HT-29 (cell line): ENCODE measurements at places on chromosomes 12 and 14.

DNA sequence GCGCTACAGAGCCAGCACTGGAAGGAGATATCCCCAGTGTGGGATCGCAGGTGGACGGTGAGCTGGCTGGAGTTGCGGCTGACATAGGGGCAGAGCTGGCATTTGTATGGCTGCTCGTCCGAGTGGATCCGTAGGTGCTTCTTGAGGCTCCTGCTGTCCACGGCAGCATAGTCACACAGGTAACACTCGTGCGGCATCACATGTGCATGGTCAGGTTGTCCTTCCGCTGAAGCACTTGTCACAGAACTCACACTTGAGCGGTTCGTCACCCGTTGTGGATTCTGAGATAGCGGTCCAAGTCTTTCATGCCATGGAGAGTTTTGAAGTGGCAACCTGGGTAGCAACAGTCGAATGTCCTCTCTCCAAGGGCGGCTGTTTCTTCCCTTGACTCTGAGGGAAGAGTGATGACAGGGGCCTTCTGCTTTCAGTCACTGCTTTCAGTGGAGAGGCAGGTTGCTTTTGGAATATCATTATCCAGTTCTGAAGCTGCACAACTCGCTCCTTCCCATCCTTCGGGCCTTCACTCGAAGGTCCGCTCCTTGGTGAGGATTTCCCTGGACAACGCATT lies 37.0 kb upstream of the SAV1 start:
- DNase-seq: no peak

DNA sequence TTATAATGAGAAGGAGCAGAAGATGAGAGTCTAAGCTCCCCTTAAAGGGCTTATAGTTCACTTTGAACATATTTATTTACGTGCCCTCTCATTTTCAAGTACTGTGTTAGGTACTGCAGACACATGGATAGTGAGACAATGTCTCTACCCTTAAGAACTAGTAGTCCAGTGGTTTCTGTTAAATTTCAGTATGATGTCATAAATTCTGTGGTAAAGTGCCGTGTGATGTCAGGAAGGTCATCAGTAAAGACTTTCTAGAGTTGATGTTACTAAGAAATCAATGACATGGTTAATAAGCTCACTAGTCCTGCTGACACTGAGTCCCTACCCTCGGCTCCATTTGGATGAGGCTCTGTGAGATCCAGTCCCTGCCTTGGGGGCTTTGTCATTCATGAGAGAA lies 475.6 kb downstream of the ZFP36L1 start:
- DNase-seq: no peak

GRCh38 chr12:43147878-43148277 lies 404.1 kb downstream of the ADAMTS20 start:
- DNase-seq: no peak

DNA sequence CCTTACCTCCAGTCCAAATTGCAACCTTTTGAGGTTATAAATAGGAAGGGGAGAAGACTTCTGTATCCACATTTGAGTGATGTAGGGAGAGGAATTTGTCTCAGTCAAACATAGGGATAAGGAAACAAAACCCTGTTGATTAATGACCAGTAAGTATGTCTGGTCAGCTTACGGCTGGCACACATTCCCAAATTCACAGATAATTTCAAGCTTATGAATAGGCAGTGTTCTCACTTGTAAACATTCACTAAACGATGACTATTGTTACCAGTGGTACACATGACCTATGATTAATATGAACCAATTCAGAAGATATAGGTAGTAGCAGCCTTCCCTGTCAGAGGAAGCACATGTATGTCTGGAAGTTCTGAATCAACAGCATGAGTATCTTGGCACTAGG lies 33.0 kb upstream of the SLC5A8 start:
- DNase-seq: no peak

DNA sequence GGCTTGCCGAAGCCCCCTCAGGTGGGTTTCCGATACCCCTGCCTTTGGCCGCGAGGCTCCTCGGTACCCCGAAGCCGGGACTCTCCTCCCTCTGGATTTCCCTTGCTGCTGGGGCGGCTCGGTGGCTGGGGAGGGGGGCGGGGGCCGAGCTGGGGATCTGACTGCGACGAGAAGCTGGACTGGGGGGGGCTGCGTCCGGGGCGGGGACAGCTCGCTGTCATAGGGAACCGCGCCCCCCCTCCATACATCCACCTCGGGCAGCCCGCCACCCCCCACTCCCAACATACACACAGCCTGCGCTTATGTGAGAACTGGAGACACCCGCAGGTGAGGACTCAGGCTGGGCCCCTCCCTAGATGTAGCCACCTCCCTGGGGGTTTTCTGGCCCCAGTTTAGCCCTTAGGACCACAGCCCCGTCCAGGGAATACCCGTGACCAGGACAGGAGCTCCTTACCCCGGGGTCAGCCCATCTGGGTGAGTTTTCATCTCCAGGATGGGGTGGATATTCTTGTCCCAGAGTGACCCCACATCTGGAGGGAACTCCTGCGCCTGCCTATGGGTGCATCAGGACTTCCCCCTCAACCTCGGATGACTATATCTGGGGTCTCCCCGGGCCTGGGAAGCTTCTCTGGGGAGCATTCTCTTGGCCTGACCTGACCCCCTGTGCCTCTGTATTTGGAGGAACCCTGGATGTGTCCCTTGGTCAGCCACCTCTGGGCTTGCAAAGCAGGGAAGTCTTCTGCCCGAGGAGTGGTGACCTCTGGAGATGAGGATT lies 687 bp downstream of the ASIC1 start:
- DNase-seq: no peak

DNA sequence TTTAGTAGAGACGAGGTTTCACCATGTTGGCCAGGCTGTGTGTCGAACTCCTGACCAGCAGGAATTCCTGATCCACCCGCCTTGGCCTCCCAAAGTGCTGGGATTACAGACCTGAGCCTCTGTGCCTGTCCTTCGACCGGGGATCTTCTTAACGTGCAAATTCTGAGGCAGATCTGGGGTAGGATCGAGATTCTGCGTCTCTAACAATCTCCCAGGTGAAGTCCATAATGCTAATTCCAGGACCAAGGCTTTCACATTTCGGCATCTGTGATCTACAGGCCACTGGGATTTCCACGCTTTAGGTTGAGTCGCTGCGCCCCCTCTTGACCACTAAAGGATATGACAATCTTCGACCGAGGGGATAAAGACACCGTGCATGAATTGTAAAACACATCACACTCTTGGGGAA lies 24.8 kb downstream of the FOS start:
- DNase-seq: peak; percentile 76

DNA sequence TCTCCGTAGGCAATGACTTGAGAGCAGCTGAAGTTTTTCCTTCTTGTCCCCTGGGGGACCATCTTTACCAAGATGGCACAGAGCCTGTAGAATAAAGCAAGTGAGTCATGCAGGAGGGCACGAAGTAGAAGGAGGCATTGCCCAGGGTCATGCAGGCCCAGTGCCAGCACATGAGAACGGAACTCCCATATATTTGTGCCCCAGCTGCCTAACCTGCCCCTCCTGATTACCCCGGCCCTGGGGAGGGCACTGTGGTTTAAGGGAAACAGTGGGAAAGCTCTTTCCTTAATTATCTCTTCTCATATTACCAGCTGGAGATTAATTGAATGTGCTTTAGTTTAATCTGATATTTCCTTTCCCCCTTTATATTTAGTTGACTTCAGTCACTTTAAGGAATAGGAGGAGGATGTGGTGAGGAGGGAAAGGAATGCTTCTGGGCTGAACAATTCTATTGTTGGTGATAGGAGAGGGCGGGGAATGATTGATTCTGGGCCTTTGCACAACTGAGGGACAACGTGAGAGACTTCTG lies 51.9 kb downstream of the RASSF8 start:
- DNase-seq: no peak

- peak; percentile 36 for DNase-seq
Observed at GRCh38 chr14:64549791-64550620, at the start of gene PPP1R36. TSS of gene PPP1R36 (plus strand) at chr14:64549961. CDS start at chr14:64549998, 37 bp downstream.

DNA sequence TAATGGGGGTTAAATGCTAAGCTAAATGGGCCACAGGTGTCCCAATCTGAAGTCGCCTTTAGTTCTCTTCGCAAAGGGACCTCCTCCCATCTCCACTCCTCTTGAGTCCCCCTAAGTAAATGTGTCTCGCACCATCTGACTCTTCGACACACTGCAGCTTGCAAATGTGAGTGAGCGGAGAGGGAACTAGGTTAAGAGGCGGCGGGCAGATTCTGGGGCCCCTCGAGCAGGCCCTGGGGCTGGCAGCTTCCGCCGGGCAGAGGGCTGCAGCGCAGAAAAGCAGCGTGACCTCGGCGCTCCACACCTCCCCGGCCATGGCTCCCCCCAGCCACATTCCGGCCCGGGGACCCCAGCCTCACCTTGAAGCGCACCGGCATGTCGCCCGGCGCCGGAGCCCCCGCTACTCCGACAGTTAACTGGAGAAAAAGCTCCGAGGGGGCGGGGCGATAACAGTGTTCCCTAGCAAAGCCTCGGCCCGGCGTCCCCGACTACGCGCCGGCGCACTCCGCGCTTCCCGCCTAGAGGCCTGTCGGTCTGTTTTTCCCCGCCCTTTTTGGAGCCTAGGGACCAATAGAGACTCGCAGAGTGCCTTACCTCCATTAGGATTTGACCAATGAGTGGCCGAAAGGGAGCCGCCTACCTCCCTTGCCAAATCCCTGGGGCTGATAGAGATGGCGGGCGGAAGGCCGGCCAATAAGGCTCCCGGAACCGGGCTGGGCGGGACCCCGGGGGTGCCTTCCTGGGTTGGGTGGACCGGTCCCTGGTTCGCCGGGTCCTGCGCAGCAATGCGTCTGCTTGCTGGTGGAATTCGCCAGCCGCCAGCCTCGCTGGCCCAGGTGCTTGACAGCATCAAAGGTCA lies at the start of gene MDM1:
Gene MDM1 (minus strand): TSS at position 494 of the 859 bp plus-strand sequence. CDS start 117 bp downstream, at position 377.
- peak; percentile 97 for DNase-seq

- DNase-seq: no peak
Observed at GRCh38 chr12:5557906-5558305, 126.0 kb downstream of the NTF3 start.

GRCh38 chr14:104082807-104083206 lies 2.7 kb upstream of the ASPG start:
- no peak for DNase-seq

- DNase-seq: no peak
Observed at GRCh38 chr14:71089971-71090370, 182.7 kb downstream of the PCNX1 start.

- no peak for DNase-seq
Observed at GRCh38 chr14:51070726-51071125, 24.2 kb downstream of the TRIM9 start.

DNA sequence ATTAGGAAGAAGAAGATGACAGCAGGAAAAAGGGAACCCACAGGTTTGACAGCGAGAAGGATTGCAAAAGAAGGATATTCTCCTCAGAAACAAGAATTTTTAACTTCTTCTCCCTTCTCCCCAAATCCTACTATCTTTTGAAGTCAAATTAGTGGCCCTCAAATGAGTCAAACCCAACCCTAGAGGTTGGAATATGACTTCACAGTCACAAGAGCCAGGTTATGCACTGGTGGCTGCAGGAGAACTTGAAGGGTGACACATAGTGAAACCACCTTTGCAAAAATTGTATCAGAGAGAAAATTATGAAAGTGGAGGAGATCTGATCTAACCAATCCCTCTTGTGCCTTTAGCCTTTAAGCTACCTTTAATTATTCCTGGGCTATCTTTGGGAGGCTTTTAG lies 386.2 kb upstream of the CCDC196 start:
- no peak for DNase-seq

- DNase-seq: no peak
Observed at GRCh38 chr12:104668274-104668718, 211.5 kb downstream of the CHST11 start.

GRCh38 chr12:108788076-108788782 lies 56.9 kb upstream of the CORO1C start:
- no peak for DNase-seq

DNA sequence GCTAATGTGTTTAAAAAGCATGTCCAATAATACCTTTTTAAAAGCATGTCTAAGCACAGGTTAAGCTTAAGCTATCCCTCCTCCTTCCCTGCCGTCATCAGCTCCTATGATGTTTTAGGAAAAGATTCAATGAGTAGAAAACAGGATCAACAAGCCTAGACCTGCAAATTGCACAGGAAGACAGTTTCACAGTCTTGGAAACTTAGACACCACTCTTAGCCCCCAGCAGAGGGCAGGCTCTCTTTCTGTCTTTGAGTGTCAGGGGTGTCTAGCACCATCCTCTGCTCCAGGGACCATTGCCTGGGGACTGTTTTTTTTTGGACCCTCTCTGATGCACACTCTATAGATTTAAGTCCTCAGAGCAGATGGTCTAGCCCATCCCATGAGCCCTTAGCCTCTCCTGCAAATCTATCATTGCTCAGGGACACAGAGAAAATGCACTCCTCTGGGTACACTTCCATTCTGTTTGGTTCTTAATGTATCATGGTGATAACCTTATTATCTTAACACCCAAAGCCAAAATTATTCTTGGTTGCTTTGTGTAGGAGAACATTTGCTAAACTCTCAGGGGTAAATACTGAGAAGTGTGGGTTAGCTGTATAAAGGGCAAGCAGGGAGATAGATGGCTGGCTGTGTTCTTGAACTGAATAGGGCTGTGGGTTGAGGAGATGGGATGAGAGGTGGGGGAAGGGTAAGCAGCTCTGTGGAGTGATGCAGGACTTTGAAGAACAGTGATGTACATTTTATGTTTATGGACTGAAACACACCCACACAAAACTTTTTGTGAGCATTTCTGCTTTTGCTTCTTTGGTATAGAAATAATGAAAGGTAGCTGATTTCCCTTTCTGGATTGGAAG lies 259.9 kb upstream of the DDHD1 start:
- peak; percentile 21 for DNase-seq

DNA sequence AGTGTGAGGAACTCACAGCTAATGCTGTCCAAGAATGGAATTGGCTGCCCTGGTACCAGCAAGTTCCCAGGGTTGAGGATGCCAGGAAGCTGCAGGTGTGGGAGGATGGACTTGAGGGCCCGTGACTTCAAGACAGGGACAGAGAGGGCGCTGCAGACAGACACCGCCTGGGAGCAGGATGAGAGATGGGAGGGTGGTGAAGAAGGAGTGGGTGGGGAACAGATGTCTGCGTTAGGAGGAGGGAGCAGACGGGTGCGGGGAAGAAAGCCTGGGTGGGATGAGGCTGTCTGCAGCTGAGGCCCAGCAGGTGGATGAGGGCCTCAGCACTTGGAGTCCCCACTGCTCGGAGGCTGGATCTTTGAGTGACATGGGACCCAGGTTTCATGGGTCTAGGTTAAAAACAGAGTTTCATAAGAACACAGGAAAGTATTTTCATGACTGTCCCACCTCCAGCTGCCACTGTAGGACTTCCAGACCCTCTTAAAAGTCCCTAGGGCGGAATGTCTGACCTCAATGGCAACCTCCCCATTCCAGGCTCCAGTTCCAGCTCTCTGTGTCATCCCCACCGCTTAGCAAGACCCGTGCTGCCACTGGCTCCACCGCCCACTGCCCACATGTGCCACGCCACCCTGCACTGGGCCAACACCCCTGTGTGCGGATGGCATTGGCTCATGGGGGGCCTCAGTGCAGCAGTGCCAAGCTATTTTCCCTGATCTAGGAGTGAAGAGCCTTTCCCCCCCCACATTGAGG lies 70.3 kb upstream of the SCN8A start:
- no peak for DNase-seq
